Endothelial cell of umbilical vein (primary cell): ENCODE measurements at places on chromosomes 2 and 18. TPM values are rescaled to one million over a fixed set of nuclear protein-coding genes. Genes with fewer than 3 reads are reported as not detected.

Gene REL
- total RNA-seq: 11.7 and 12.8 TPM in 2 replicates

Gene CPLX4
- total RNA-seq: not detected in 2 replicates

Gene ZNF521
- 166 and 168 TPM in 2 replicates for total RNA-seq

Gene ANKRD62
- not detected in 2 replicates for total RNA-seq

Gene GALNT3
- 0.82 and 0.85 TPM in 2 replicates for total RNA-seq

Gene RGPD3
- not detected in 2 replicates for total RNA-seq

Gene NPAS2
- 34.4 and 53.9 TPM in 2 replicates for total RNA-seq

Gene CCDC74B
- 1.6 and 4.8 TPM in 2 replicates for total RNA-seq

Gene FNDC4
- total RNA-seq: 15.5 and 20.0 TPM in 2 replicates

Gene ARL5A
- total RNA-seq: 73.2 and 77.5 TPM in 2 replicates

Gene PID1
- not detected in 2 replicates for total RNA-seq

Gene MOGAT1
- total RNA-seq: not detected in 2 replicates

Gene PCARE
- total RNA-seq: not detected in 2 replicates

Gene CBLN2
- 0.55 and 1.1 TPM in 2 replicates for total RNA-seq

GRCh38 chr18:32346671-32347070, 124.0 kb downstream of the GAREM1 start:
- H3K27ac ChIP-seq: no peak overlapping the region
- no peaks in the 10 kb centered on the region for H3K36me3 ChIP-seq
- DNase-seq: no peak
- no peak overlapping the region for H3K4me3 ChIP-seq
- H3K4me1 ChIP-seq: peaks cover 11% of the 10 kb centered on the region

DNA sequence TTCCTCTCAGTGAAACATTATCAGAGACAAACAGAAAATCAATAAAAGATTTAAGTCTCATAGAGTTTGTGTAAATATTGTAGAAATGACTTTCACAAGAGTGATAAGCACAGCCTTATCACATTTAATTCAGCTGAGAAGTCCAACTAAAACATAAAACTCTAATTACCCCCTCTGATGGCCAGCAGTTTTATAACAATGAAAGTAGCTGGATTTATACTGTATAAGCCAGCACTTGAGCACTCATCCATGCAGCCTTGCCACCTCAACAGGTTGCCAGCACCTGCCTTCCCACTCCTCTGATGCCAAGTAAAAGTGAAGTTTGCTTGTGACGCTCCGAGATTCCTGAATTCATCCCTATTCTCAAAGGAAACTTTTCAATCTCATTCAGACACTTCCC, 103.0 kb upstream of the STK39 start:
- no peaks in the 10 kb centered on the region for H3K36me3 ChIP-seq
- no peak overlapping the region for H3K27ac ChIP-seq
- H3K4me3 ChIP-seq: no peak overlapping the region
- peaks cover 12% of the 10 kb centered on the region for H3K4me1 ChIP-seq
- peak; percentile 33 for DNase-seq

DNA sequence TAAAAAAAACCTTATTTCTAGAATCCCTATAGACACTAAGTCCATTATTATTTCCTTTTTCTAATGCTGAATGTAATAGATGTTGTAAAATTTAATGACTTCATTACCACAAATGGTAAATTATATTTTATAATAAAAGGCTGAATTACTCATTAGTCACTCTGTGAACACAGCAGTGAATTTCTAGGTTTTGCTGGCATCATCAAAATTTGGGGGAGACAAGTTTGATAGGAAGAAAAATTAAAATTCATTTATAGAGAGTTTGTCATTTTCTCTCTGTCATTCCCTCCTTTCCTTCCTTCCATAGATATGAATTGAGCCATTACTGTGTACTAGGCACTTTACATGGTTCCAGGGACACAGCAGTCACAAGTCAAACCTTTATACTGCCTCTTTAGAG, 340.9 kb downstream of the TRIB2 start:
- no peak overlapping the region for H3K27ac ChIP-seq
- H3K4me1 ChIP-seq: no peaks in the 10 kb centered on the region
- no peak overlapping the region for H3K4me3 ChIP-seq
- no peak for DNase-seq
- no peaks in the 10 kb centered on the region for H3K36me3 ChIP-seq

DNA sequence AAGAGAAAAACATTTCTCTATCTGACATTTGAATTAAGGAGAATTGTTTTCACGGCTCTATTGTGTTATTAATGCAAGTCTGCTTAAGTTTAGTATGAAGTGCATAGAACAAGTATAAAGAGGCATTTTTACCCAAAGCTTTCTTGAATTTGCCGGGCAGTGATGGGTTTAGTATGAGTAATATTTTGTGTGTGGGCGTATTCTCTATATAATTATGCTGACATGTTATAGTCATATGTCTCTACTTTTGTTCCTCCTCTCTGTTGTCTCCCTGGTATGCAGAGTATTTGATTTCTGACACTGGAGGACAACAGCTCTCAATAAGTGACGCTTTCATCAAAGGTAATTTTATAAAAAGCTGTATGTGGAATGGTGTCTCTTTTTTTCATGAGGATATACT, 45.9 kb downstream of the PIKFYVE start:
- H3K4me3 ChIP-seq: no peak overlapping the region
- no peaks in the 10 kb centered on the region for H3K4me1 ChIP-seq
- H3K27me3 ChIP-seq: no peaks in the 10 kb centered on the region

GRCh38 chr2:33342705-33343104, 133.7 kb upstream of the RASGRP3 start:
- no peak overlapping the region for H3K4me3 ChIP-seq
- no peak for DNase-seq
- peak overlapping the region; percentile 99 for H3K27ac ChIP-seq
- no peaks in the 10 kb centered on the region for H3K27me3 ChIP-seq

DNA sequence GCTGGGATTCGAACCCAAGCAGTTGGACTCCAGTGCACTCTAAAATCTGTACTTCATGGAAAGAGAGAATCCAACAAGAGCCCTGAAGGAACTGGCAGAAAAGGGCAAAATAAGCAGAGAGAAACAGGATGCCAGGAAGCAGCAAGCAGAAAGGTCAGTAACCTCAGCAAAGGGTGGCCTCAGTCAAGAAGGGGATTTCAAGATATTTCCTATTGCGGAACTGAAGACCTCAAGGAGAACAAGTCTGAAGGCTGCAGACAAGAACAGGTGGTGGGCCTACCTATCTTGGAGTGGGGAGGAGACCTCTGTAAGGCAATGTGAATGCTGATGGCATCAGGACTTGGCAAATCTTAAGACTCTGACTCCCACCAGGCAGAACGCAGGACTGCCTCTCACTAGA, 20.1 kb upstream of the MREG start:
- DNase-seq: no peak
- no peak overlapping the region for H3K4me3 ChIP-seq
- H3K27ac ChIP-seq: no peak overlapping the region
- no peaks in the 10 kb centered on the region for H3K27me3 ChIP-seq
- H3K36me3 ChIP-seq: no peaks in the 10 kb centered on the region

DNA sequence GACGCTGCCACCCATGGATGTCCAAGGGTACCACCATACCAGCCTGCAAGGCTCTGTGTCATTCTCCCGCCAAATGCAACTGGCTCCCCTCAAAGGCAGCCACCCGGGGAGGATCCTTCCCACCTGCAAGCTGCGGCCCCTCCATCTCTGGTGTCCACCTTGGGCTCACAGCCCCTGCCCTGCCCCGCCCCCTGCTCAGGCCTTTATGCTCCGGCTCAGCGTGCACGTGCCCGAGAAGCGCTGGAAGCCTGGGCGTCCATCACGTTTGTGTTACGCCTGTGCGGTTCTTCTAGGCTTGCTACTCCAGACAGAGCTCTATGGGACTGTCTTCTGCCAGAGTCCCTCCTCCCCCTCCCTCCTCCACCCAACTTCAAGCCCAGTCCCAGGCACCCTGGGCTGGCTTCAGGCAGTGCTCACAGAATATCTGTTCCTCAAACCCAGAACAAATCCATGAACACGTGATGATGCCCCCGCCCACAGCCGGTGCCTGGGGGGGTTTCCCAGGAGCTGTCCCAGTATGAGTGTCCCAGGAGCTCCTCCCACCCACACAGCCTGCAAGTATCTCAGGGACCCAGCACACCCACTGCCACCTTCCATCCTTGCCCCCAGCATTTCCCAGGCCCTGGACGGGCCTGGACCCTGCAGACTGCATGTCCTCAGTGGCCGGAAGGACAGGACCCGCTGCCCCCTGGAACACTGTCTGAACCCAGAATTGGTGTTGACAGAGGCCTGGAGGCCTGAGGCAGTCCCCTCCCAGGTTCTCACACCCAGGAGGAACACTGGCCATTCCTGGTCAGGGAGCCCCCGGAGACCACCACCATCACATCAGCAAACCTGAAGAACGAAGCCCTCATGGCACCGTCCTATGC, 30.3 kb downstream of the KIF1A start:
- no peak overlapping the region for H3K27ac ChIP-seq
- H3K4me1 ChIP-seq: no peaks in the 10 kb centered on the region
- no peaks in the 10 kb centered on the region for H3K36me3 ChIP-seq
- no peaks in the 10 kb centered on the region for H3K27me3 ChIP-seq
- DNase-seq: no peak
- no peak overlapping the region for H3K4me3 ChIP-seq

- no peak overlapping the region for H3K27ac ChIP-seq
- H3K4me1 ChIP-seq: no peaks in the 10 kb centered on the region
- no peaks in the 10 kb centered on the region for H3K27me3 ChIP-seq
These were observed 141.0 kb downstream of the UXS1 start for GRCh38 chr2:106053116-106053515.

- DNase-seq: no peak
- H3K4me1 ChIP-seq: no peaks in the 10 kb centered on the region
- no peaks in the 10 kb centered on the region for H3K36me3 ChIP-seq
- H3K27ac ChIP-seq: no peak overlapping the region
- H3K4me3 ChIP-seq: no peak overlapping the region
These were observed 26.3 kb downstream of the DHRS9 start for GRCh38 chr2:169095621-169096105.

DNA sequence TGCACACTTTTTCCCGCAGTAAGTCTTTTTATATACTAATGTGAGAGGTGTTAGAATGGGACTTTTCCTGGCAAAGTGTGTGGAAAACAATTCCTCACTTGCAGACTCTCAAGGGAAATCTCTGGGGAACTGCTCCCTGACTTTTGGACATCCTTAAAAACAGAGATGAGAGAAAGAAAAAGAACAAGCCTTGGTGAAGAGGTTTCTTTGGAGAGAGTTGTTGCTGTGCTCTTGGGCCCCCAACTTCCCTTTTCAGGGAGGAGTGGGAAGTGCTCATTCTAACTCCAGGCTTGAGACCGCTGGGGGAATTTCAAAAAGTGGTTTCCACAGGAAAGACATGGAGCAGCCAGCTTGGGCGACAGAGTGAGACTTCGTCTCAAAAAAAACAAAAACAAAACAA, 142.6 kb upstream of the SPRED2 start:
- H3K4me3 ChIP-seq: no peak overlapping the region
- H3K4me1 ChIP-seq: peaks cover 19% of the 10 kb centered on the region
- H3K27ac ChIP-seq: peak overlapping the region; percentile 24
- H3K36me3 ChIP-seq: no peaks in the 10 kb centered on the region
- peak; percentile 61 for DNase-seq
- no peaks in the 10 kb centered on the region for H3K27me3 ChIP-seq

DNA sequence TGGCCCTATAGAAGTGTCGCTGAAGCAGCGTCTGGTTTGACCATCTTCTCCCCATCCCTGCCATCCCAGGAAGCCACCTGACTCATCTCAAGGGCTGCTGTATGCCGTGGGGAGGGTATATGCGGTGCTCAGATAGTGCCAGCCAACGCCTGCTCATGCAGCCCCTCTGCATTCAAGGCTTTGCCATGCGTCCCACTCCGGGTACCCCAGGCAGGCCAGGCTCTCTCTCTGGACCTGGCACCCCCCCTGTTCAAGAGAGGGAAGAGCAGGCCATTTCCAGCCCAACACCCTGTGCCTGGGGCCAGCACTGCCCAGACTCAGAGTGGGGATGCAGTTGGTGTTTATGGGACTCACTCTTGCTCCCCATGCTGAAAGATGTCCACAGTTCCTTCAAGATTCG, 130.0 kb downstream of the GLI2 start:
- peaks cover 4% of the 10 kb centered on the region for H3K27me3 ChIP-seq
- no peak overlapping the region for H3K4me3 ChIP-seq
- DNase-seq: no peak

DNA sequence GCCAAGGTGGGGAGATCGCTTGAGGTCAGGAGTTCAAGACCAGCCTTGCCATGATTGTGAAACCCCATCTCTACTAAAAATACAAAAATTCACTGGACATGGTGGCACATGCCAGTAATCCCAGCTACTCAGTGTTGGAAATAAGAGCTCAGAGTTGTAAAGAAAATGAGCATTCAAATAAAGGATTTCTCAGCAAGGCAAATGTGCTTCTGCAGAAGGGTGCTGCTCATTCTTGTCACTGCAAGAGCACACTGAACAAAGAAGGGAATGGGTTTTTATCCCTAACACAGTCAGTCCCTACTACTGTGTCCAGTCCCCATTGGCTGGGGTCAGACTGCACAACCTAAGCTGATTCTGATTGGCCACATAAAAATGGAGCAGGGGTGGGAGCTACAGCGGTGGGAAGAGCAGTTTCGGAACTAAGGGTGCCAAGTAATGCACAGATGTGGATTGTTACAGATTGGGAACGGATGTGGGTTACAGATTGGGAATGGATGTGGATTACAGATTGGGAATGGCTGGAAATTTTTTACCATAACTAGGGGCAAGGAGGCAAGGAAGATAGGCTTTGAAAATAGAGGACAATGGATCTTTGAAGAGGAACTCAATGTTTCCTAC, 31.1 kb upstream of the TRAPPC8 start:
- no peaks in the 10 kb centered on the region for H3K4me1 ChIP-seq
- no peak overlapping the region for H3K4me3 ChIP-seq
- H3K27ac ChIP-seq: no peak overlapping the region

GRCh38 chr18:50871846-50872245, 7.1 kb upstream of the ME2 start:
- H3K4me3 ChIP-seq: no peak overlapping the region
- H3K27ac ChIP-seq: no peak overlapping the region
- no peaks in the 10 kb centered on the region for H3K27me3 ChIP-seq
- peaks cover 3% of the 10 kb centered on the region for H3K4me1 ChIP-seq
- DNase-seq: no peak

DNA sequence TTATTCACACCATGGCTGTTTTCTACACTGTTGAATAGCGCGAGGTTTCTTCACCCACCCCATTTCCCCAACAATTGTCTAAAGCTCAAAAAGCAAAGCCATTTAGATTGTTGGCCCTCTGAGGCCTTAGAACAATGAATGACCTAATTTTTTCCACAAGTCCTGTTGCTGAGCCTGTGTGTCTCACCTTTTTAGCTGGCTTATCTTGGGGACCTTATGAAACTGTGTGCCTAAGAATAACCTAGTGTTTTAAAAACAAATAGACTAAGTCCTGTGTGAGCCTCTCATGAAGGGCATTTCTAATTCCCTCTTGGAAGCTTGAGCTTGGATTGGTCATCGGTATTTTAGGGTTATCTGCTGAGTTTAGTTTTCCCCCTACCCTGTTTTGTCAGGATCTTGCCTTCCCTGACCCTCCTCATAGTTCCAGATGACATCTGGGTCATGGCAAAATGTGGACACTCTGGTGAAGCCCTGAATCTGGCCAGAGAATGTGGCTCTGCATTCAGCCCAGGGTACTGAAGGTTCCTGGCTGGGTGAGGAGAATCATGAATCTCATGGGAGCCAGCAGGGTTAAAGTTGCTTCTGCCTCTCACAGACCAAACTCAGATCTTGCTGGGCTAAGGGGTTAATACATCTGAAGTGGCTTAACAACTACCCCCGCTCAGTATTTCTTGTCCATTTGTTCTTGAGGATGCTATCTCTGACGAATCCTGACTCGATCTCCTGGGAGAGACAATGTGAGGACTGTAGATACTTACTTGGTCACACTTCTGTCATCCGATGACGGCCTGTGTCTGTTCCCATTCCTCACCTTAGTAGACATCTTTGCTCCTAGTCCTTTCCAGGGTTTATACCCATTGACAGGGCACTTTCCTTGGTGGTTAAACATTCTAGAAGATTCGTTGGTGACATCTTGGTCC, 104.2 kb upstream of the MAP4K3 start:
- H3K27ac ChIP-seq: no peak overlapping the region
- H3K36me3 ChIP-seq: no peaks in the 10 kb centered on the region
- peak; percentile 64 for DNase-seq
- no peaks in the 10 kb centered on the region for H3K27me3 ChIP-seq
- H3K4me3 ChIP-seq: no peak overlapping the region
